Activated CD4-positive, CD25-positive, alpha-beta regulatory T cell (primary cell): ENCODE measurements at places on chromosomes 1 and 21.

- DNase-seq, result no peak
Measured at GRCh38 chr1:205510951-205511330, 6.5 kb downstream of the CDK18 start.

- DNase-seq, result no peak
Measured at GRCh38 chr1:23537296-23537973, 6.4 kb upstream of the E2F2 start.

DNA sequence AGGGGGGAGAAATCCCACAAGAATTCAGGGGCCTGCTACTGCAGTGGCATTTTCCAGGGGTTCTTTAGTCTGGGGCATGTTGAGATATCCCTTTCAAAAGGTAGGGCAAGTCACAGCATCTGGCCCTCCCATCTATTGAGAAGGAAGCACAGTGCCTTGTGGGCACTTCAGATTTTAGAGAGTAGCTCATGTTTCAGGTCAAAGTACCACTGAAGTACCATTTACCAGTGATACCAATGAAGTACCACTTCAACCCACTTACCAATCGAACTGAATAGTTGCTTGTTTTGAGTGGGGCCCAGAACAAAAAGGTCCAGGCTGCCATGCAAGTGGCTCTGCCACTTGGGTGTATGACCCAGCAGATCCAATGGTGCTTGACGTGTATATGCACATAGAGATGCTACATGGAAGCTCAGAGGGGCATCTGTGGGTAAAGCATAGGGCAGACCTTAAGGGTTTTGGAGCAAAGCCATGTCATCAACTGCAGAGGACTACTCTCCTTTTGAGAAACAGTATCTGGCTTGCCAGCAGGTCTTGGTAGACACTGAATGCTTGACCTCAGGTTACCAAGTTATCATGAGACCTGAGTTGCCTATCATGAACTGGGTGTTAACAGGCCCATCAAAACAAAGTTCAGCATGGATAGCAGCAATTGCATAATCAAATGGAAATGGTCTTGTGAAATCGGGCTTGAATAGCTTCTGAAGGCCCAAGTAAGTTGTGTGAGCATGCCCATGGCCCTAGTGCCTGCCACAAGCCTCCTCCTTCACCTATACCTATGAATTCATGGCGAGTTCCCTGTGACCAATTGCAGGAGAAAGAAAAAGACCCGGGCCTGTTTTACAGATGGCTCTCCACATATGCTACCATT is 23.5 kb downstream of the PLA2G2D start:
- DNase-seq, result no peak

DNA sequence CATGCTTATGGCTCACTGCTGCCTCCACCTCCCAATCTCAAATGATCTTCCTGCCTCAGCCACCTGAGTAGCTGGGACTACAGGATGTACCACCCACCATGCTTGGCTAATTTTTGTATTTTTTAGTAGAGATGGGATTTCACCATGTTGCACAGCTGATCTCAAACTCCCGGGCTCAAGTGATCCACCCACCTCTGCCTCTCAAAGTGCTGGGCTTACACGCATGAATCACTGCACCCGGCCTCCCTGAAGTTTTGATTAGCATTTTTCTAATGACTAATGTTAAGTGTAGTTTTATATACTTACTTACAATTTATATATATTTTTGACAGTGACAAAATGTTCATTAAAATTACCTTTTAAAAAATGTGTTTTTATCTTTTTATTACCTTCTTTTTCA is 41.1 kb downstream of the ZNF678 start:
- DNase-seq, result no peak

- DNase-seq, result no peak
Measured at GRCh38 chr1:203036135-203036534, 9.8 kb downstream of the PPFIA4 start.

- no peak for DNase-seq
Measured at GRCh38 chr1:20192364-20192763, 6.0 kb upstream of the PLA2G2C start.

GRCh38 chr1:24570265-24571125 is 14.6 kb downstream of the NCMAP start:
- DNase-seq, result no peak

DNA sequence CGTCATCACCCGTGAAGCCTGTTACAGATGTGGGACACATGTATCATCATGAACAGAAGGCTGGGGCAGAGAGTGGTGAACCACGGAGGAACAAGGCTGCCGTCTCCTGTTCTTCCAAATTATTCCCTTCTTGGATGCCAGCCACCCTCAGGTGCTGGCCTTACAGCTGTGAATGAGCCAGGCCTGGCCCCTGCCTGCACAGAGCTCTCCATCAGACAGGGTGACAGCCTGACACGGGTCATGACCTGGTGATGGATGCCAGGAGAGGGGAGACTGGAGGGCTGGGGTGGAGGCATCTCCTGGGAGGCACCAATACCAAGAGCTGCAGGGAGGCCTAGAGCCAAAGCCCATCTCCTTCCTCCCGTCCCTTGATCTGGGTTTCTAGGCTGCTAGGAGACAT is 230.0 kb upstream of the C1orf174 start:
- DNase-seq, result no peak

DNA sequence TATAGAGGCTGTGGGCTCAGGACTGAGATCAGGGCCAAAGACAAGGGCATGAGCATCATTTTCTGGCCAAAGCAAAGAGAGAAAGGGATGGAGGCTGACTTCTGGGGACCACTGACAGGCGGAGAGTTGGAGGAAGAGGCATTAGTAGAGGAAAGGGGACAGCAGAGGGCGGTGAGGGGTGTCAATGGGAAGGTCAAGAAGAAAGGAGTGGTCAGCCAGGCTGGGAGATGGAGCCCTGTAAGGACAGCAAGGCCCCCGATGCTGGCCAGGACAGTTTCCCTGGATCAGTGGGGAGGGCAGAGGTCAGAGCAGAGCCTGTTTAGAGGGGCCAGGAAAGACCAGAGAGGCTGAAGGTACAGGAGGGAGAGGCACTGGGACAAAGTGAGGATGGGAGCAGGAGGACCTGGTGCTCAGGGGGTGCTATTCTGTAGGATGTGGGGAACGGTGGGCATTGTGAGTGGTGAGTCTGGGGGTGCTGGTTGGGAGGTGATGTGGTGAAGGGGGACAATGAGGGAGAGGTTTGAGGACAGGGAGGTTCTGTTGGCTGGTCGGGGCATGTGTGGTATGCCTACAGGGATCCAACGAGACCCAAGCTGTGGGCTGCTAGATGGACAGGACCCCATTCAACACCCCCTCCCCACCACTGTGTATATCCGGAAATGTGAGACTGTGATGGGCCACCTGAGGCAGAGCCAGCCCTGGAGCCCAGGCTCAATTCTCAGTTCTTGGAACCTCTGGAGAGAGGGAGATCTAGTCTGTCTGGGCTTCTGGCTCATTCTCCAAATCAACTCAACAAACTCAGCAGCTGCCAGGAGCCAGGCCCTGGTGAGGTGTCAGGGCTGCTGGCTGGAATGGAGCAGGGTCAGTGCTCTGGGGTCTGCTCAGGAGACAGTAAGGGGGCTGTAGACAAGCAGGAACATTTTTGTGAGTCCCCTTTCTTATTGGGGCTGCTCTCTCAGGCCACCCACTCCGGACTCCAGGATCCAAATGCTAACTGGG is 1.4 kb upstream of the FAM151A start:
- DNase-seq, result no peak

DNA sequence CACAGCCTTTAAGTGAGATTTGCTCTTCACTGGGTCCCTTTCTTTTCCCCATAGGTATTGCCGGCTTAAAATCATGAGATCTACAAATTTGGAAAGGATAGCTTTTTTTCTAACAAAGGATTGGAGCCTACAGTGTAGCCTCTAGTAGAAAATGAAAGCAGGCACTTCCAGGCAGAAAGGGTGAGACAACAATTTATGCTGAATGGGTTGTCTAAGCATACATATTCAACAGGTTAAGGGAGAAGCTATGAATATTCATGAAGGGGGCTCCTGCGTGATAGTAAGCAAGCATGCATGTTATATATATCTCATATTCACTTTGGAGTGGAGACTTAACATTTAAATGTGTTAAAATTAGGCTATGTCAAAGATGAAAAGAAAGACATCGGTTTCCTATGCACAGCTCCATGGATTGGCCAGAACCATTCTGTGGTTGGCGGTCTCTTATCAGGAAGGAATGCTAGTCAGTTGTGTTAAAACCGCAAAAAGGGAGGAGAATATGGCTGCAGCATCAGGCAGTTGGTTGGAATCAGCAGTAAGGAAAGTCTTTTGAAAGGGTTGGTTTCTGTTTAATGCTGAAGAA is 66.0 kb downstream of the VCAM1 start:
- DNase-seq, result no peak

GRCh38 chr1:227170361-227171166 is 147.7 kb downstream of the CDC42BPA start:
- DNase-seq, result no peak

DNA sequence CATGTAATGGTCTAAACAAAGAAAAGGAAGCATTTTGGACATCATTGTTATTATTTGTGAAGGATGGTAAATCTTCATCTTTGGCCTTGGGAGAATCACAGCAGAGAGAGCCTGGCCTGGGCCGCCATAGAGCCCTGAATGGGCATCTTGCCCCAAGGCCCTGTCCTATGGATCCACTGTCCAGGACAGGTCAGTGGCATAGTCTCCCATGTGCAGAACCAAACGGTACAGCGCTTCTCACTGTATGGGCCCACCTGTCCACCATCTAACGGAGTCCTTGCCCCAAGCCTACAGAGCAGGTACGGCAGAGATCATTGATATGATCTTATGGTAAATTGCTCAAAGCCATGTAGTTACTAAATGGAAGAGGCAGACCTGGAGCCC is 185.7 kb downstream of the FOXD2 start:
- no peak for DNase-seq

GRCh38 chr1:108947871-108948525 is 15.3 kb downstream of the CLCC1 start:
- no peak for DNase-seq

DNA sequence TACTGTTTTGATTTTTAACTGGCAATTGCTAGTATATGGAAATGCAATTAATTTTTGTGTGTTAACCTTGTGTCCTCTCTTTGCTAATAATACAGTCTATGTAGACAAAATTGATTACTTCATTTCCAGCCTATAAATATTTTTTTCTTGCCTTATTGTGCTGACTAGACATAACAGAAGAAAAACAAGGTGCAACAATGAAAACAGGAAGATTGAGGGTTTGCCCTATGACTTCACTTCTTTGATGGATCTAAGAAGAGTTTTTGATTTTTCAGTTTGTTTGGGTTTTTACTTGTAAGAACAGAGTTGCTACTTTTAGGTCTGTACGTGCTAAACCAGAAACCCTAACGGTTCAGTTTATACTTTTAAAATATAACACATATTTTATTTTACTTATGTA is 8.5 kb upstream of the CNIH4 start:
- DNase-seq, result no peak

- no peak for DNase-seq
Measured at GRCh38 chr1:22121421-22121911, 21.4 kb downstream of the WNT4 start.

DNA sequence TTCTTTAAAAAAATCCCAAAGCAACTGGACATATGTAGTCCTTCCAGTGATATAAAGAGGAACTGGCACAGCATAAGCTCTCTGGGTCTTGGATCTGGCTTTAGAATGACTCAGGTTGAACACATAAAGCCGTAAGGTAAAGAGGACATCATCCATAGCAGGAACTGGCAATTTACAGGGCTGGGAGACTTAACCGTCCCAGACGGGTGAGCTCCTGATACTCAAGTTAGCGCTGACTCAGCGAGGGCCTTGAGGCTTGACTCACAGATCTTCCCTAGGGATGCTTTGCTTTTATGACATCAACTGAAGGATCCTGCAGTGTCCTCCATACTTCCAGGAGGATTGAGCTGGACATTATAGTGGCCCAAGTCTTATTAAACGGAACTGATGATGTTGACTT is 154.1 kb downstream of the CLIC6 start:
- DNase-seq, result no peak

- no peak for DNase-seq
Measured at GRCh38 chr1:177857285-177857684, 112.6 kb downstream of the SEC16B start.

GRCh38 chr1:94707321-94708298 is 112.5 kb upstream of the SLC44A3 start:
- no peak for DNase-seq

DNA sequence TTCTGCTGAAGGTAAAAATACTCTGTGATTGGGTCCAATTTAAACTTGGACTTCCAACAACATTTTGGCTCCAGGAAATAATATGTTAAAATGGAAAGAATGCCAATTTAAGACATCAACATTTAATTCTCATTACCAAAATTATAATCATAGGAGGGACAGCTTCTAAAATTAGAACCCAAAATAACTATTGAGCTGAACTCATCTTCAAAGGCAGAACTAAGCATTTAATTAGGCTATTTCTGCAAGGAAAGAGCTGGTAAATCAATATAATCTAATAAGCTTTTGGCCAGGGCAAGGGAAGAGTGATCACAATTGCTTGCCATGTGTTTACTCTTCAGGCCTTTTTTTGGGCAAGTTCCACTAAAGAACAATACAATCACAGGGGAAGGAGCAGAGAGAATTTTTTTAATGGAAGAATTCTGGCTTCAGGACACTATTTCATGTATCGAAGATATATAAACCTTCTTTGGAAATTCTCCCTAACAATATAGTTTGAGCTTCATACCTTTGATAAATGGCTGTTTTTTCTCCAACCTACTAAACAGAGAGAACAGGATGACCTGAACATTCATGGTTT is 133.1 kb upstream of the PTBP2 start:
- no peak for DNase-seq

- no peak for DNase-seq
Measured at GRCh38 chr21:42388740-42389448, 7.0 kb downstream of the TMPRSS3 start.

DNA sequence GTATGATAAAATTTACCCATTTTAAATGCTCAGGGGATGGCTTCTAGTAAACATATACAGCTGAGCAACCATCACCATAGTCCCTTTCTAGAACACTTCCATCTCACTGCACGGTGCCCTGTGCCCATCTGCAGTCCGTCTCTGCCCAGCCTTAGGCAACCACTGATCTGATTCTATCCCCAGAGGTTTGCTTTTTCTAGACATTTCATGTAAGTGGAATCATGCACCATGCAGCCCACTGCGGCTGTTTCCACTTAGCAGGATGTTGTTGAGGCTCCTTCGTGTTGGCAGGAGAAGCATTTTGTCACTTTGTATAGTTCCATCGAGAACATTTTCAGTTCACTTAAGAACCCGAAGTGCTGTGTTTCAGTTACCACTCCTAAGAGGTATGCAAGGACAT is 27.8 kb upstream of the VAMP3 start:
- DNase-seq, result no peak

DNA sequence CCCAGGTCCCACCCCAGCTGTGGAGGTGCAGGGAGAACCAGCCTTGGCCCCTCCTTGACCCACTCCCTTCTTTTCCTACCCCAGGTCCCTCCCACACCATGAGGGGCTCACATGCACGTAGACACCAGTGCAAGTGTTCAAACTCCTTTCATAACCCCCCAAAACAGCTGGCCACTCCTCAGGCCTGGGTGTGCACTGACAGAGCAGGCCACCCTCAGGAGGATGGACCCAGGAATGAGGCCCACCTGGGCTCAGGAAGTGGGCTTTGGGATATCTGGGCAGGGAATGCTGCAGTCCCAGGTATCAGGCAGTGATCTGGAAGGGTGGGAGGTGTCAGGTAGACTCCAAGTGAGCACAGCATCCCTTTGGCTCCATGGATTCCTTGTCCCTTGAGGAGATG is 723.8 kb downstream of the MATN1 start:
- DNase-seq, result no peak

- no peak for DNase-seq
Measured at GRCh38 chr21:42258885-42259407, 40.0 kb downstream of the ABCG1 start.

GRCh38 chr1:70556541-70556940 is 145.5 kb downstream of the CTH start:
- no peak for DNase-seq

- no peak for DNase-seq
Measured at GRCh38 chr1:119587341-119587740, 60.7 kb downstream of the ZNF697 start.

- DNase-seq, result no peak
Measured at GRCh38 chr21:33039536-33039935, 13.8 kb downstream of the OLIG2 start.
